ENCODE measurements at places on chromosomes 11 and 22.

DNA sequence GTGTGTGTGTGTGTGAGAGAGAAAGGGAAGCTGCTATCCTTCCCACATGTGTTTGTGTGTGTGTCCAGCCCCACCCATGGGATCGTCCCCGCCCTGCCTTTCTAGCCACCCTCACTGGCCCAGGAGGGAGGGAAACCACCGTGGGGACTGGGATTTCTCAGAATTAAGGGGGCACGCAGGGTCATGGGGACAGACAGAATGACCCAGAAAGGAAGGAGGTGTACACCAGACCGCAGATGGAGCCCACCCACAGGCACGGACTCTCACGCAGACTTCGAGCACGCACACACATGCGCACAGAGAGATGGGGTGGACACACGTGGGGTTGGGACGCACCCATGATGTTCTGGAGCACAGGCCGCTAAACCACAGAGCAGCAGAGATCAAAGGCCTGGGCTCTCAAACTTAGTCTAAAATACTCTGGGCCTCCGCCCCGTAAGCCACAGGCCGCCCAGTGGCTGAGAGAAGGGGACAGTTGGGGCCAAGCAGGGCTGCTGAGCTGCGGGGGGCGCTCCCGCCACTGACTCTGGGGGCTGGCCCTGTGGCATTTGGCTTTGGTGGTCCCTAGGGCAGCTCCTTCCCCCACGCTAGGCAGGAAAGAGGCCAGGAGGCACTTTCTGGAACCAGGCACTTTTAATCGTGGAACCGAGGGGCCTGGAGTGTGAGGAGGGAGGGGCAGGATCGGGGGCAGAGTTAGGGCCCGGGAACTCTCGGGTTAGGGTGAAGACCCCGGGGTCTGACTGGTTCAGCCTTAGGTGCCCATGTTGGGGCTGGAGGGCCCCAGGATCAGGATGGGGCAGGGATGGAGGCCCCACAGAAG is 1.5 kb downstream of the IFITM5 start:
- DNase-seq = no peak

DNA sequence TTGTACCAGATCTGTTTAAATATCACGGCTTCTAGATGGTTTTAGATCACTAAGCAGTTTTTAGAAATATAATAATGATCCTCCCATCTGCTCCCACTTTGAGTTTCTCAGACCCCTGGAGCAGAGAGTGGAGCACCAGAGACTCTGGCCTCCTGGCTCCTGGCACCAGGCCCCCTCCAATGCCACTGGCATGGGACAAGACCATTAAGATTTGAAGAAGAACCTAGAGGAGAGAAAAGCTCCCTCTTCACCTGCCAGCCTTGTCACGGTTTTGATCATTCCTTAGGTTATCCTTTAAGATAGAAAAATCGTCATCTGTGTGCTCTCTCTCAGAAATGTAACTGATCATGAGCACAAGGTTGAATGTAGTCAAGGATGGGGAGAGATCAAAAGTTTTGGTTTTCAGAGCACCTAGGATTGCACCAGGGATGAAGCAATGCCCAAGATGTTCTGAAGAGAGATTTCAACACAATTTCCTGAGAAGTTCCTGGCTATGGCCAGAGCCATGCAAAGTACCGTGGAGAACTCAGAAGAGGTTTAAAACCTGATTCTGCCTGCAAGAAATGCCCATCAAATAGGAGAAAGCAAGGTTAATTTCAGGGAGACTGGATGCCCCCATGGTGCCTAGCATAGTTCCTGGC is 22.2 kb downstream of the IL10RA start:
- DNase-seq = no peak

DNA sequence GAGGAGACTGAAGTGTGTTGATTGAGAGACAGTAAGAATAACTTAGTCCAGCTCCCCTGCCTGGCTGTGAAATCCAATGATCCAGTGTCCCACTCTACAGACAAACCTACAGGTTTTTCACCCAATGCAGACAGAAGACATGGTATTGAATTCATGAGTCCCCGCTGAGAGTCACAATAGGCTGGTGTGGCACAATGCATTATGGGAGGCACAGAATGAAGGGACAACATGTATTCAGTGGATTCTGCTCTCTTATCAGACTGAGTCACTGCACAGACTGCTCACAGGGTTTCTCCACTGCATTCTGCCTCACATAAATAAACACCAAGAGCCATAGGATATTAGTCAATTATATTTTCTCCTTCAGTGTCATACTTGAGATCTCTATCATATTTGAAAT is 55.2 kb upstream of the TOP3B start:
- DNase-seq = no peak

- no peak for DNase-seq
These were observed 62.4 kb downstream of the TRMU start for GRCh38 chr22:46397951-46398350.

GRCh38 chr22:38736257-38736570 is 19.6 kb downstream of the SUN2 start:
- DNase-seq = no peak

- DNase-seq = no peak
These were observed 19.5 kb downstream of the TAB1 start for GRCh38 chr22:39419096-39419495.

- DNase-seq = peak; percentile 44
These were observed 12.7 kb downstream of the MAFF start for GRCh38 chr22:38214302-38215056.

DNA sequence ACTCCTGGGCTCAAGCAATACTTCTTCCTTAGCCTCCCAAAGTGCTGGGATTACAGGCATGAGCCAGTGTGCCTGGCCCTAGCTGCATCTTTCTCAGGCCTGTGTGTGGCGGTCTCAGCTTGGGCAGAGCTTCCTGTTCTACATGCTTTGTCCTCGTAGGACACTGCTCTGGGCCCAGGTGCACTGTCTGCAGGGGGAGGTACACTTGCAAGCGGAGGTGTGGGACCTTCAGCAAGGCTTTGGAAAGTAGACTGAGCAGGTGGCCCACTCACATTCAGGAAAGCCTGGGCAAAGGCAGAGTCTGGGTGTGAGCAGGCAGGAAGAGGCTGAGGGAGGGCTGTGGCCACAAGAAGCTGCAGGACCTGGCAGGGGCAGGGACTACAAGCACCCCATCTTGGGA is 33.6 kb upstream of the SUSD2 start:
- no peak for DNase-seq

DNA sequence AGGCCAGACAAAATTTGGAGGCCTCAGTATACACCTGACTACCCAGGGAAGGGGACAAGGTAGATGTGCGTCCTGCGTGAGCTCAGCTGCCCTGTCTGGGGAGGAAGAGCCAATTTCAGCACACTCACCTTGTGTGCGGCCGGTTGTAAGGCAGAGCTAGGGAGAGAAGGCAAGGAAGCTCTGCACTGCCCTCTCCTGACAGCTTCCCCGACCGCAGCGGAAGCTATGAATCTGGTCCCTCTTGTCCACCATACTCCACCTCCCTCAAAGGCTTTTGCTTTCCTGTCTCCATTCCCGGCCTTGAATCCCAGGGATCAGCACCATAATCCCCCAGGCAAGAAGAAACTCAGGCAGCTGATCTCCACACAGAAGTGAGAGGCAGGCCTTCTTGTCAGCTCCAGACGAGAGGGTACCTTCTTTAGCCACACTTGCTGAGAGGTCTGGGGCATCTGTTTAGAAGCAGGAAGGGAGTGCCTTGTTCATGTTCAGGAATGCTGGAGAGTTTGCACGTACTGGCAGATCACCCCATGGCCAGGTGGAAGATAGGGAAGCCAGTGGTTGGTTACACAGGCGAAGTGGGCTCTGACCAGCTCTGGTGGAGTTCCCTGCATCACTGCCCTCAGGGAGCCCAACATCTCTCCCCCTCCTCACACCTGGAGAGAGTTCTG is 62.5 kb downstream of the FEZ1 start:
- DNase-seq = no peak

GRCh38 chr22:29257751-29258181 is 10.0 kb downstream of the RHBDD3 start:
- no peak for DNase-seq

- no peak for DNase-seq
These were observed 124.5 kb upstream of the SORL1-AS1 start for GRCh38 chr11:121577106-121577848.

GRCh38 chr22:23516304-23516703 is 63.8 kb downstream of the IGLL1 start:
- no peak for DNase-seq

Measured in progenitor cell of endocrine pancreas (in vitro differentiated cells).